Germinal center (tissue), 1 donor: ENCODE measurements at places on chromosomes 2 and 18.

DNA sequence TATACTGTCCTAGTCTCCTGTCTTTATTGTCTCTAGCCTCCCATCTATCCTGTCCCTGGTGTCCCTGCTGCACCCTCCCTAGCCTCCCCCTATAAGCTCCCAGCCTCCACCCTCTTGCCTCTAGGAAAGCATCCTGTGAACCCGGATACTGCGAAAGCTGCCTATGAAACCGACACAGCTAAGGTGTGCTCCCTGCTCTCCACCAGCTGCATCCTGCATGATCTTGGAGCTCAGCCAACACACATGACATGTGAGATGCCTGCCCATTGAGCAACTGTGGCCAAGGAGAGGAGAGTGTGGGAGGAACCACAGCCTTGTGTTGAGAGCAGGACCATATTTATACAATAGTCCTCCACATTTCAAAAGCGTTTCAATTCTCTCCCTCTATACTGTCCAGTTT, 187.1 kb downstream of the ZBTB7C start:
- no peak for DNase-seq

- DNase-seq: no peak
These were observed 32.7 kb downstream of the TMEM17 start for GRCh38 chr2:62473246-62473827.

GRCh38 chr2:101551336-101551888, 76.5 kb upstream of the RFX8 start:
- DNase-seq: no peak

GRCh38 chr2:174590928-174591648, 6.5 kb downstream of the WIPF1 start:
- no peak for DNase-seq

DNA sequence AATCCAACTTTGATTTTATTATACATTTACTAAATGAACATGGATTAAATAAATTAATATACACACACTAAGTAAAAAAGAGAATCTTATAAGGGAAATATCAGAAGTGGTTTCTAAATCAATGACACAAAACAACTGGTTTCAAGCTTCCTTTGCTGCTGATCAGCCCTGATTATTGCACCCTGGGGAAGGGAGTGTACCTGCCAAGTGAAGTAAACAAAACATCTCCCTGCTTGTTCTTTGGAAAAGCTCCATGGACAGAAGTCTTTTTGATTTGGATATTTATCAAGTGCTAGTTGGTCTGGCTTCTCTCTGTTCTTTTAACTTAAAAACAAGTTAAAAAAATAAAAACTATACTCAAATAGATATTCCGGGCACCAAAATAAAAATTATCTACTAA, 190.1 kb downstream of the PDE11A start:
- no peak for DNase-seq

- no peak for DNase-seq
These were observed 175.5 kb downstream of the ZFP36L2 start for GRCh38 chr2:43050866-43051265.
